RWPE1 (cell line): ENCODE measurements at places on chromosomes 12 and 14.

GRCh38 chr14:35240231-35240630 is 52.0 kb upstream of the PSMA6 start:
- no peak for DNase-seq

DNA sequence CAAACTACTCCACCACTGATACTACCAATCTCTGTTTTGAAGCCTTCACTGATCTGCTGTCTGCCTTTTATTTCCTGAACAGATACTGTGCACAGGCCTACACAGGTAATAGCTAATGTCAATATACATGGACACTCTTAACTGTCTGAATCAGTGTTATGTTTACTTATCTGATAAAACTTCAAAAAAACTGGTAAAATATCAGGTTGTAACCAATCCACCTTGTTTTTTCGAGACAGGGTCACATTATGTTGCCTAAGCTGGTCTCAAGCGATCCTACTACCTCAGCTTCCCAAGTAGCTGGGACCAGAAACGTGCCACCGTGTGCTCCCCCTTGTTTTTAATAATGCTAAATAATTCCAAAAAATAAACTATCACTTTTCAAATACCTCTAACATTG is 43.5 kb downstream of the HECTD1 start:
- no peak for DNase-seq

GRCh38 chr12:3551386-3551785 is 60.4 kb downstream of the PRMT8 start:
- DNase-seq: no peak

GRCh38 chr12:16271062-16271461 is 6.4 kb downstream of the SLC15A5 start:
- no peak for DNase-seq

- DNase-seq: no peak
Measured at GRCh38 chr14:39034481-39035296, 68.3 kb downstream of the SEC23A start.

DNA sequence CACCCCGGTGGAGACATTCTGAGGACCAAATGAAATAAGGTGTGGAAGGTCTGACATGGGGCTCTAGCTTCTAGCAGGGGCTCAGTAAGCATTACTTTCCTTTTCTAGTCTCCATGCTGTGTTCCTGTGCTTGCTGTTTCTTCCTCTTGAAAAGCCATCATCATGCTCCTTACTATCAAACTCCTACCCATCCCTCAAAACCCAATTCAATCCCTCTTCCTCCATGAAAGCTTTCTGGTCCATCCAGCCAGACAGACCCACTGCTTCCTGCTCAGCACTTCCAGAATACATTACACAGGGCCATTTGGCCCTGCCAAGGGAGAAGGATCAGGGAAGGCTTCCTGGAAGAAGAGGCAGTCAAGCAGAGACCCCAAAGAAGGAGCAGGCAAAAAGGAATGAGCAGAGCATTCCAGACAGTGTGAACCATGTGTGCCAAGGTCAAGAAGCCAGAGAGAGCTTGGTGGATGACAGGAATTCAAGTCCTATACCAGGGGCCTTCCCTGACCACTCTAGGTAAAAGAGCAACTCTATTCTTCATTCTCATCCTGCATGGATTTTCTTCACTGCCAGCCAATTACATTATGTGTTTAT is 59.5 kb downstream of the NUAK1 start:
- DNase-seq: no peak

DNA sequence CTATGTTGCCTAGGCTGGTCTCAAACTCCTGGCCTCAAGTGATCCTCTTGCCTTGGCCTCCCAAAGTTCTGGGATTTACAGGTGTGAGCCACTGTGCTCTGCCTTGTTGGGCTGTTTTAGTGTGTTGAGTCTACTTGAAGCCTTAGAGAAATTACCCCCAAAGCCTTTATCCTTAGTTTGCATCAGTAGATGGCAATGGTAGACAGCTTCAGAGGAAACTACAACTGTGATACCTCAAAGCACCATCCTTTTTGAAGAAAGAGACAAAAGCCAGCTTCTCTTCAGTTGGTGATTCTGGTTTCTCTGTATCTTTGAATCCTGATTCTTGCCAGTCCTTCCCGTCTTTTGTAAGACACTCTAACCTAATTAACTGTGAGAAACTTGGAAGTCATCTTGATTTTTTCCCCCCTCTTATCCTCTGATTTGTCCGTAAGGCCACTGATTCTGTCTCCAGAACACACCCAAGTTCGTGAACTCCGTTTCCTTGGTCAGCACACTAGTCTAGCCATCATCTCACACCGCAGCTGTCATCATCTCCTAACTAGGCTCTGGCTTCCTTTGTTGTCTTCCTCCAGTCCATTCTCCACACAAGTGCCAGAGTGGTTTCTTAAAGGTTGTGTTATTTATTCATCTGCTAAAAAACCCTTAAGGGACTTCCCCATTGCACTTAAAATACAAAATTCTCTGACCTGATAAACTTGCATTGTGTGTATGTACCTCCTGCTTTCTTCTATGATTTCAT is 20.2 kb downstream of the ATP2A2 start:
- DNase-seq: no peak

DNA sequence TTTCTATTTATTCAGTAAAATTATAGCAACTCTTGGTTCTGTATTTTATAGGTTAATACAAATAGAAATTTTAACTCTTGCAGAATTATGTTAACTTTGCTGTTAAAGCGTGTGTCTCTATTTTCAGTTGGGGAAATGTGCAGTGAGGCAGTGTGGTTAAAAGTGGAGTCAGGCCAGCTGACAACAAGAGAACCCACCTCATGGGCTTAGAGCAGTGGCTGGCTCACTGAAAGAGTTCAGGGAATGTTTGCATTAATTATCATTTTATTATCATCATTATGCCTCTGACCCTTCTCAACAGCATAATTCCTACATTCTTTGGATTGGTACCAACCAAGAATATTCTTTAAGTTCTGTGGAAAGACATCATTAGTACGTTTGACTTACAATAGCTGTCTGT is 163.8 kb downstream of the DERA start:
- DNase-seq: no peak
